CD8-positive, alpha-beta memory T cell (primary cell): ENCODE measurements at places on chromosomes 1 and 21. TPM values are rescaled to one million over a fixed set of nuclear protein-coding genes. Genes with fewer than 3 reads are reported as not detected.

The KRTAP19-1 gene
- total RNA-seq, result not detected

DNA sequence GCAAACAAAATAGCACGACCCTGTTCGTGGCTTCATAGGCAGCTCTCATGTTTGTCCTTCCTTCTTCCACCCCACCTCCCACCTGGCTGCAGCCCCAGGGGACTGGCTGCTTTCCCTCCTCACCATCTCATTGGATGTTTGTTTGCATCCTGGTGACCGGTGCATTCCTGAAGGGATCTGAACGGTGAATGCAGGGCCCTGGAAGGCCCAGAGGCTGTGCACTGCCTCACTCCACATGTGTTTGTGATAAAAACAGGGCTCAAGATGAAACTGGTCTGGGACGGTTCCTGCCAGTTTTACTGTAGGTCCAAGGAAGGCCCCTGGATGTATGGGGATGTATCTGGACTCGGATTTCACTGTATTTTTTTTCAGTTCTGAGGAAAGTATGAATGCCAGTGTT is 42.8 kb downstream of the CNN3 start:
- no peak overlapping the region for H3K27ac ChIP-seq
- DNase-seq, result no peak
- H3K36me3 ChIP-seq, result no peaks in the 10 kb centered on the region
- no peak overlapping the region for H3K4me3 ChIP-seq
- H3K4me1 ChIP-seq, result no peaks in the 10 kb centered on the region

DNA sequence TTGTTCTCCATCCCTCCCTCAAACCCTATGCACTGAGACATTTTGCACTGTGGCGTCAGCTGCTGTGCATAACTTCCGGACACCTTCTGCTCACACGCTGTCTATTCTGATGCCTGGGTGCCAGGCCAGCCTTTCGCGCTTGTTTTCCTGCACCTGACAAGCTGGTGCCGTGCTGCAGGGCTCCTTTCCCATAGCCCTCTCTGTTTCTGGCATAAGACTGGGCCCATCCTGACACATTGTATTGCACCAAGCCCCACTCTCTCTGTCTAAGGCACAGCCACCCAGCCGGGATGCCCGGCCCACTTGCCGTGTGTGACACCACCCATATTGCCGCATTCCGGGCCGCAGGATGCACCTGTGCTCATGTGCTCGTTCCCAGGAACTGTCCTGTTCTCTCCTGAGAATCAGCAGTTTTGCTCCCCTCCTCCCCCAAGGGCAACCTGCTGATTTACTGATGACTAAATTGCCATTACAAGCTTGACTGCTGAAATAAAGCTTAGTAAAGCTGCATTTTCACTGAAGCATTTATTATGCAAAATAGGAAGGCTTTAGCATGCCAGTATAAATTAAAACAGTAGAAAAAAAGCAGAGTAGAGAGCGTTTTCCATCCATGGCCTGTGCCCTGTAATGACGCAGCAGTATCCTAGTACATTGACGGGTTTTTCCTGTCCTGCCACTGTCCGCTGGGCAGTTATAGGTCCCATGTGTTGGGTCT is 88.0 kb downstream of the CD247 start:
- no peaks in the 10 kb centered on the region for H3K27me3 ChIP-seq
- H3K4me3 ChIP-seq, result no peak overlapping the region
- no peak for DNase-seq
- H3K4me1 ChIP-seq, result peaks cover 41% of the 10 kb centered on the region

DNA sequence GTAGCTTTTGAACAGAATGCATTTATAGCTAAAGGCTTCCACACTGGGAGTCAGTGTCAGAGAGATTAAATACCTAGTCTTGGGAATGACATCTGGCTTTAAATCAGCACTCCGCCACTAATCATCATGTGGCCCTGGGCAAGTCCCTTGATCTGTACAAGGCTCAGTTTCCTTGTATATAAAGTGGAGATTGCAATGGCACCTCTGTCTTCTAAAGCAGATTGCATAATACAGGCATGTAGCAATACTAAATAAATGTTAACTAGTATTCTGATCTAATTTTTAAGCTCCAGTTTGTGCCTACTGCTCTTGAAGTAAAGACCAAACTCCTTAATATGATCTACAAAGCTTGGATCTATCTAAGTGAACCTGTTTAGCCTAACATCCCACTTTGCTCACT is 249.4 kb downstream of the PLPP3 start:
- no peak for DNase-seq
- no peaks in the 10 kb centered on the region for H3K27me3 ChIP-seq
- H3K27ac ChIP-seq, result no peak overlapping the region
- no peak overlapping the region for H3K4me3 ChIP-seq
- H3K4me1 ChIP-seq, result no peaks in the 10 kb centered on the region

The HES3 gene
- not detected for total RNA-seq

- H3K4me3 ChIP-seq, result no peak overlapping the region
- DNase-seq, result no peak
- no peaks in the 10 kb centered on the region for H3K27me3 ChIP-seq
- H3K27ac ChIP-seq, result no peak overlapping the region
- no peaks in the 10 kb centered on the region for H3K36me3 ChIP-seq
Observed at GRCh38 chr1:93967306-93967705, 58.1 kb upstream of the GCLM start.

DNA sequence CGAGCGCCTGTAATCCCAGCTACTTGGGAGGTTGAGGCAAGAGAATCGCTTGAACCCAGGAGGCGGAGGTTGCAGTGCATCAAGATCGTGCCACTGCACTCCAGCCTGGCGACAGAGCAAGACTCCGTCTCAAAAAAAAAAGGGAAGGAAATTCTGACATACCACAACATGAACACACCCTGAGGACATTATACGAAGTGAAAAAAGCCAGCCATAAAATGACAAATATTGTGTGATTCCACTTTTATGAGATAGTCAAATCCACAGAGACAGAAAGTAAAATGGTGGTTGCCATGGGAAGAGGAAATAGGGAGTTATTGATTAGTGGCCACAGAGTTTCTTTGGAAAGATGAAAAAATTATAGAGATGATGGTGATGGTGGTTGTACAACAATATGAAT is 41.7 kb downstream of the EVI5 start:
- H3K27ac ChIP-seq, result no peak overlapping the region
- DNase-seq, result no peak
- no peak overlapping the region for H3K4me3 ChIP-seq
- no peaks in the 10 kb centered on the region for H3K4me1 ChIP-seq
- H3K27me3 ChIP-seq, result no peaks in the 10 kb centered on the region

DNA sequence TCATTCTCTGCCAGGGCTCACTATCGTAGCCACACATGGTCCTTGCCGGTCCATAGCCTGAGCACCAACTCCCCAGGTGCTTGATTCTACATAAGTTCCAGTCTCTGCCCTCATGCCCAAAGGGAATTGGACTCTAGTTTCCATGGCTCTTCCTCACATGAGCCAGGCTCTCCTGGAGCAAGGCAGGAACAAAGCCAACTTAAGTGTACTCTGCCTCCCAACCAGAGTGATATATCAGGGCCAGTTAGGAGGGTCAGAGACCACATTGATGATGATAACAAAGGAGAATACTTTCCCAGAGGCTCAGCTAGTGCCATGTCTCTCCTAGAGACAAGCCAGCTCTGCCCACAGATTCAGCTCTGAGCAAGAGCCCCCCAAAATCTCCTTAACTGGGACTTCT is 70.9 kb downstream of the ERI3 start:
- H3K4me3 ChIP-seq, result no peak overlapping the region
- DNase-seq, result no peak
- no peaks in the 10 kb centered on the region for H3K27me3 ChIP-seq
- H3K4me1 ChIP-seq, result no peaks in the 10 kb centered on the region

- H3K4me3 ChIP-seq, result no peak overlapping the region
- no peak for DNase-seq
- no peaks in the 10 kb centered on the region for H3K4me1 ChIP-seq
- H3K36me3 ChIP-seq, result no peaks in the 10 kb centered on the region
- H3K27ac ChIP-seq, result no peak overlapping the region
Observed at GRCh38 chr1:65174585-65174984, 26.6 kb downstream of the AK4 start.

The HLX gene
- not detected for total RNA-seq

DNA sequence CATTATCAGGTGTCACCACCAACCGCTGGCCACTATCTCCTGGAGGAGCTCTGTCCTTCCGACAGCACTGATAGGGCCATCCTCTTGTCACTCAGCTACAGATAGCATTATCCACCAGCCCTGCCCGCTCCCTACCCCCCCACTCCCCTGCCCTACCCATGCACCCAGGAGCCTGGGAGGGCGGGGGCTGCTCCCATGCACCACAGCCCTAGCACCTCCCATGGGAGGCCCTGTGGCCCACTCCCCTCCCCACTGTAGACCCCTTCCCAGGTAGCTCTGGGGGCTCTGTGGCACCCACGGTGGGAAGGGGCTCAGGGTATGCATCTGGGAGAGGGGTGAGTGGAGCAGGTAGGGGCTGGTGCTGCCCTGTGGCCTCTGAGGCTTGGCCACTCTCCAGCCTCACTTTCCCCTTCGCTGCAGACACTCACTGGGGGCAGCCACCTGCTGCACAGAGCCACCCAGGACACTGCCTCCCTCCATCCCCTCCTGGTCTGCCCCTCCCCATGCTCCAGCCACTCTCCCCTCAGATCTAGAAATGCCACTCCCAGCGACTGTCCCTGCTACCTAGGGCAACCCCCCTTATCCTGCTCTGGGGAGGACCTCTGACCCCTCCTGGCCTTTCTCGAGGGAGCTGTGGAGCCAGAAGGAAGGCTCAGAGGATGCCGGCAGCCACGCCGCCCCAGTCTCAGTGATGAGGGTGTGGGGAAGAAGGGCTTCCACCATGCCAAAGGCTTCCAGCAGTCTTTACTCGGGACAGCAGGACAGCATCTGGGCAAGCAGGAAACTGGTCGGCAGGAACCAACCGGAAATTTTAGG is 58.5 kb downstream of the WNT9A start:
- peak; percentile 41 for DNase-seq
- H3K27ac ChIP-seq, result no peak overlapping the region
- peaks cover 33% of the 10 kb centered on the region for H3K4me1 ChIP-seq

GRCh38 chr1:38481871-38482826 is 377.4 kb downstream of the RRAGC start:
- no peak overlapping the region for H3K27ac ChIP-seq
- no peak for DNase-seq
- no peaks in the 10 kb centered on the region for H3K36me3 ChIP-seq
- peaks cover 6% of the 10 kb centered on the region for H3K27me3 ChIP-seq

The TPTE gene
- not detected for total RNA-seq

DNA sequence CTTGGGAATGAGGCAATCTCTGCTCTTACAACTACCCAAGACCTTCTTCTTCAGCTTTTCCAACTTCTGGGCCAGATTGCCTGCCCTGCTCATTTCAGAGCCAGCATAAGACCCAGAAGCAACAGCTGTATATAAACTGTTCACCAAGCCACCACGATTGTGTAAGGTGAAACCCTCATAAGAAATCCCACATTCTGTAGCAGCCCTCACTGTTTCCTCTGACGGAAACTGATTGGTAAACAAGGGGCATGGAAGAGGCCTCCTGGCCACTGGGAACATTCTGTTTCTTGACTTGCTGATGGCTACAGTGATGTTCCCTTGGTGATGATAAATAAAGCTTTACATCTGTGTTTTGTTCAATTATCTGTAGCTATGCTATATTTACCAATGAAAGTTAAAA is 39.7 kb upstream of the EXO1 start:
- no peak for DNase-seq
- no peaks in the 10 kb centered on the region for H3K27me3 ChIP-seq
- no peaks in the 10 kb centered on the region for H3K36me3 ChIP-seq
- no peak overlapping the region for H3K27ac ChIP-seq
- no peaks in the 10 kb centered on the region for H3K4me1 ChIP-seq

The CYYR1 gene
- not detected for total RNA-seq

- H3K36me3 ChIP-seq, result no peaks in the 10 kb centered on the region
- H3K27me3 ChIP-seq, result no peaks in the 10 kb centered on the region
- H3K4me1 ChIP-seq, result no peaks in the 10 kb centered on the region
- H3K27ac ChIP-seq, result no peak overlapping the region
- no peak overlapping the region for H3K4me3 ChIP-seq
Observed at GRCh38 chr1:7478142-7478790, 292.8 kb upstream of the VAMP3 start.

DNA sequence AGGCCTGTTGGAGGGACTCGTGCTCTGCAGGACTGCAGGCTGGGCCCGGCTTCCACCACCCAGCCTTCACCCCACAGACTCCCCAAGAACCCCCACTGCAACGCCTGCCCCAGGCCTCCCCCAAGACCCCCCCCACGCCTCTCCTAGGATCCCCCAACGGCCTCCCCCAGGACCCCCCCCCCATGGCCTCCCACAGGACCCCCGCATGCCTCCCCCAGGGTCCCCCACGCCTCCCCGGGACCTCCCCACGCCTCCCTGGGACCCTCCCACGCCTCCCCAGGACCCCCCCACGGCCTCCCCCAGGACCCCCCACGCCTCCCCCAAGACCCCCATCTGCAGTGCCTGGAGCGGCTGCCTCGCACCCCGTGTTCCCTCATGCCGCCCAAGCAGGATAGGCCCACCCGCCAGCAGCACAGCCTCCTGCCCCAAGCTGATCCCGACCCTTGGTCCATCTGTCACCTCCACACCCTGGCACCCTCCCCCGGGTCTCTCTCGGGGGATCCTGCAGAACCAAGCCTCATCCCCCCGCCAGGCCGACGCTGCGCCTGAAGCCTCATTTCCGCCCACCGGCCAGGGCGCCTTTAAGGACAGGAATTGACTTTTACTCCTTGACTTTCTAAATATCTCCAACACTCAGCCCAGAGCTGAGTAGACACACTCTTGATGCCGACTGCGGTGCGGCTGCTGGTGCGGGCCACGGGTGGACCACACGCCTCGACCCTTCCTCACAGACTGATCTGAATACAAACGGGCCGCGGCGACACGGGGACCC is 14.1 kb upstream of the RNF223 start:
- no peak for DNase-seq
- no peaks in the 10 kb centered on the region for H3K36me3 ChIP-seq
- no peaks in the 10 kb centered on the region for H3K27me3 ChIP-seq
- no peak overlapping the region for H3K27ac ChIP-seq
- H3K4me3 ChIP-seq, result no peak overlapping the region
- no peaks in the 10 kb centered on the region for H3K4me1 ChIP-seq

GRCh38 chr1:192439373-192440025 is 122.7 kb downstream of the RGS21 start:
- H3K4me3 ChIP-seq, result no peak overlapping the region
- H3K4me1 ChIP-seq, result no peaks in the 10 kb centered on the region
- no peaks in the 10 kb centered on the region for H3K27me3 ChIP-seq
- H3K36me3 ChIP-seq, result no peaks in the 10 kb centered on the region

- no peaks in the 10 kb centered on the region for H3K36me3 ChIP-seq
- H3K27ac ChIP-seq, result no peak overlapping the region
- no peak for DNase-seq
- no peaks in the 10 kb centered on the region for H3K4me1 ChIP-seq
Observed at GRCh38 chr1:115164484-115164883, 75.2 kb upstream of the TSPAN2 start.

- peaks cover 6% of the 10 kb centered on the region for H3K27me3 ChIP-seq
- H3K4me3 ChIP-seq, result peak overlapping the region; percentile 49
- peaks cover 18% of the 10 kb centered on the region for H3K4me1 ChIP-seq
Observed at GRCh38 chr1:201481004-201481380, 12.0 kb upstream of the PHLDA3 start.

GRCh38 chr1:97304366-97304765 is 582.8 kb downstream of the PTBP2 start:
- peaks cover 3% of the 10 kb centered on the region for H3K36me3 ChIP-seq
- H3K27ac ChIP-seq, result no peak overlapping the region
- no peaks in the 10 kb centered on the region for H3K4me1 ChIP-seq
- no peak for DNase-seq
